ENCODE measurements at places on chromosomes 5 and 9.
A peak's percentile ranks its signal among the peaks of the same experiment; 100 is the strongest.

- DNase-seq = no peak
Measured at GRCh38 chr9:100990605-100991381, 37.7 kb upstream of the PLPPR1 start.

GRCh38 chr9:20256284-20256948 lies 365.9 kb downstream of the MLLT3 start:
- DNase-seq = no peak

GRCh38 chr9:69757996-69758675 lies 1.7 kb downstream of the PTAR1 start:
- no peak for DNase-seq

DNA sequence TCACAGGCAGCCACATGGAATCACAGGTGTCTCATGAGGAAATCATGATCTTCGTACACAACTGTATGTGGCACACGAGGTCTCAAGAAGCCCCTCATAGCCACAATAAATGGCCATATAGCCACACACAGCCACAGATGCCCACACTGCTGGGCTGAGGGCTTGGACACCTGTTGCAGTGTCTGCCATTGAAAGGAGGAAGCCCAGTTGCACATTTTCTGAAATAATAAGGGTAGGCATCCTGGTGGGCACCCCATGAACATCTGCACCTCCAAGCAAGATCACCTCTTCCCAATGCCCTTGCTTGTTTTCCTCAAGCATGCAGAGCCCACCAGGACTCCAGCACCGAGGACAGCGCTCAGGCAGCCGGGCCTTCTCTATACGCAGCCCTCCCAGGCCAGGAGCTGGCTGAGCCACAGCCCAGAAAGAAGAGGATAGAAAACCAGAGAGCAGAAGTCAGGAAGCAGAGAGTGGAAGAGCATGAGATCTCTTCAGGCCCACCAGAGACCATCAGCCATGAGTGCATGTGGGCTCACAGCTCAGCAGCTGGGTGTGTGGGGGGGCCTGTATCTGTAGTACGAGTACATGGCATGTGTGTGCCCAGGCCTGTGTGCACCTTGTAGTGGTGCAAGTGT lies 1.0 kb upstream of the ACSL6 start:
- DNase-seq = peak; percentile 45

DNA sequence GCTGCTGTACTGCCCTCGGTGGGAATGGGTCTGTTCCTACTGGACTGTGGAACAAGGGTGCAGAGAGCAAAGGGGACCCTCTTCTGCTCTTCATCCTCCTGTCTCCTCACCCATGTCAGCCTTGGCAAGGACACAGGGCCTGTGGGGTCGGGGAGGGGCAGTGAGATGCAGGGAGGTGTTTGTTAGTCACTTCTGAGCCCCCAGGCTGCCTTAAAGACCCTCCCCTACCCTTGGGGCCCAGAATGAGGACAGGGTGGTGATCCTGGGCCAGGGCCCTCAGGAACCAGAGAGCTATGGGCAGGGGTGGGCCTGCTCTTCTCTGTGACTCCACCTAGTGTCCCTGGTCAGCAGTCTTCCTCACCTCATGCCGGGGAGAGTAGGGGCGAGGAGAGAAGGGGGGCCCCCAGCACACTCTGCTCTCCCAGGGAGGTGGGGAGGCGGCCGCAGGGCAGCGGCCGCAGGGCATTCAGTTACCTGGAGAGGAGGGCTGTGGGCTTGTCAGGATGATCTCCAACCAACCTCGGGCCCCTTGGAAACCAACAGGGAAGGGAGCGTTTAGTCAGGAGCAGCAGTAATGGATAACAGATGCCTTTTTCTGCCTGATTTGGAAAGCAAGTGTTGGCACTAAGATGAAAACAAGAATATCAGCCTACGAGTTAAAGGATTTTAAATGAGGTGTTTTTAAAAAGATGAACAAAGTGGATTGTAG lies 62.0 kb upstream of the GARNL3 start:
- DNase-seq = no peak

GRCh38 chr5:140881889-140882590 lies at the start of gene PCDHA13:
Gene PCDHA13 (plus strand): TSS chr5:140882124. CDS start chr5:140882269, 145 bp downstream.
- no peak for DNase-seq

DNA sequence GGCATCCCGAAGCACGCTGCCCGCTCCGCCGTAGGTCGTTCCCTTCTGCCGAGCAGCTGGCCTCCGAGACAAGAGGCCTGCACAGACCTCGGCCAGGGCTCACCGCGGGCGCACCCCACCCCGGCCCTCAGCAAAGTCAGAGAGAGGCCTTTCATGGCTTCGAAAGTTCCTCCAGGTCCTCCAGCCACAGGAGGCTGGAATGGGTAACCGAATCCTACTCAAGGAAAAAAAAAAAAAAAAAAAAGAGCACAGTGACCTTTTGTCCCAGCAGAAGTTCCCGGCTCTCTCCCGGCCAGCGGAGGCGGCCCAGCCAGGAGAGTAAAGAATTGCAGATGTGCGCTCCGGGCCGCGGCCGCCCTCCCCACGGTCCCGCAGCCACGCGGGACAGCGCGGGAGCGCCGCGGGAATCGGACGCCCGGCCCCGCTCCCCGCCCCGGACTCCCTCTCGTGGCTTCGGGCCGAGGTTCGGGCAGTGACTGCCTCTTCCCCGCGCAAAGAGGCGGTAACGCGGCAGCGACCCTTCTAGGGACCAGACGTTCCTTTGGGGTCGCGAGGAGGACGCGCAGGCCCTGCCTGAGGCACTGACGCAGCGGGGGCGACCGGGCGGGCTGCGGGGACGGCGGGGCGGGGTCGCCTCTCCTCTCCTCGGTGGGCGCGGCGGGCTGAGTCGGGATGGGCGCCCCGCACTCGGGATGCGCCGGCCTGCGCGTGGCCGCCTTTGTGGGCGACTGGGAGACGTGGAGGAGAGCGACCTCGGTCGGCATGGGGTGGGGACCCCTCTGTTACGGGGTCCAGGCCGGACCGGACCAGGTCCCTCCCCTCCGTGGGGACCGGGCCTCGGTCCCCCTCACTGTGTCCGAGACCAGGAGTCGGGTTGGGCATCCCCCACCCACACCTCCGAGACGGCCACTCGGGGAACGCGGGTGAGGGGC lies 754 bp downstream of the GFPT2 start:
- DNase-seq = peak; percentile 25

DNA sequence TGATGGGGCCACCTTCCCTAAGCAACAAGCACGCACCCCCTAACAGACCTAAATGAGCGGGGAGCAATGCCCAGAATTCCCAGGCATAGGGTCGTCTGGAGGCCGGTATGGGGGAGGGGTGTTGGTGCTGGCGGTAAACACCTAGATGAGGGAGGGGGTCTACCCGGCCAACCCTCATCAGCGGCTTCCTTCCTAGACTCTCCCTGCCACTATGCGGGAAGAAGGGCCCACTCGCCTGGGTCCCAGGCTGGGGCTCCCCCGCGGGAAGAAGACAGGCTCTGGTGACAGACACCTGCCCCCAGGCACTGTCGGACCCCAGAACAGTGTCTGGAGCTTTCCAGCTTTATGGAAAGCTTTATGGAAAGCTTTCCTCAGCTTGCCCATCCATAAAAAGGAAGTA lies 519.0 kb upstream of the SEMA6A start:
- DNase-seq = no peak

DNA sequence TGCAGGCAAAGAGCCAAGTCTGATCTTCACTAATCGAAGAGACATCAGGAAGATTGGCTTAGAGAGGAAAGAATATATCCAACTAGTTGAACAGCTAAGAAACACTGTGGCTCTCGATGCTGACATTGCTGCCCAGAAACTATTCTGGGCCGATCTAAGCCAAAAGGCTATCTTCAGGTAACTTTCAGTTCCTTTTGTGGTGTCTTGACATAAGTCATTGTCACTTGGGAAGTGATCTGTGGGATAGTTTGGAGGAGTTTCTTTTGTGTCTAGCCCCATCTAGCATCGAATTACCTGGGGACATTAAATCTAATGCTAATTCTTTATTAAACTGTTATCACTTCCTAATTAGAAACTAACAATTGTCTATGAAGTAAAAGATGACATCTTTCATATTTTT lies 24.0 kb downstream of the VLDLR start:
- no peak for DNase-seq

- no peak for DNase-seq
Measured at GRCh38 chr5:170388818-170389549, at the start of gene KCNMB1. Gene KCNMB1 (minus strand): TSS chr5:170389367. CDS start chr5:170385447, 3,920 bp downstream.

GRCh38 chr5:154200221-154200620 lies 9.7 kb downstream of the GALNT10 start:
- DNase-seq = no peak

- peak; percentile 79 for DNase-seq
Measured at GRCh38 chr9:134403682-134404301, 77.5 kb downstream of the RXRA start.

GRCh38 chr5:87300176-87300575 lies 32.5 kb downstream of the RASA1 start:
- DNase-seq = no peak

DNA sequence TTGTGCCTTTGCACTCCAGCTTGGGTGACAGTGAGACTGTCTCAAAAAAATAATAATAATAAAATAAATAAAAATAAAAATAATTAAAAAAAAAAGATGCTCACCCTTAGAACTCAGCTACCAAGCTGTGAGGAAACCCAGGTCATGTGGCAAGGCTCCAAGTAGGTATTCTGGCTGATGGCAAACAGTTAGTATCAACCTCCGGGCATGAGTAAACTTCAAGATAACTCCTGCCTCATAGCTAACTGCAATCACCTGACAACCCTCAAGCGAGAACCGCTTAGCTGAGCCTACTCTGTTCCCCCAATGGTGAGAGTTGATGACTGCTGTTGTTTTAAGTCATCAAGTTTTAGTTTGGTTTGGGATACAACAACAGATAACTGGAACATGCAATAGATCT lies 6.1 kb upstream of the SLC44A1 start:
- peak; percentile 60 for DNase-seq

GRCh38 chr9:37641331-37641730 lies 9.4 kb upstream of the FRMPD1 start:
- DNase-seq = no peak

DNA sequence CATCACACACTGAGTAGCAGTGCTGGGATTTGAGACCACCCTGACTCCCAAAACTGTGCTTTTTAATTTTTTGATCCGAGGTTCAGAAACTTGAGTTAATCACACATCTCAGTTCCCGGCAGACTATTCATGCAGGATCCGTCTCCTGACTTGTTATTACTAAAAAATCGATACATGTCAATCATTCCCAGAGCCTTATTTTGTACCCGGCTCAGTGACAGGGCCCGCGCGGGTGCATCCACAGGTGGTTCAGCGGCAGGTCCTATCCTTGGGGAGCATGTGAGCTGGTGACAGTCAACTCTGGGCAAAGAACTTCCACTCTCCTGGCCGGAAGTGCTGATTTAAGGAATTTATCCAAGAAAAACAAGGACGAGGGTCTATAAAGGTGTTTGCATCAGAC lies 95.9 kb upstream of the MVB12B start:
- DNase-seq = no peak

GRCh38 chr9:73168298-73168934 lies 16.8 kb downstream of the ANXA1 start:
- DNase-seq = no peak

GRCh38 chr5:180801596-180802324 lies 846 bp downstream of the MGAT1 start:
- DNase-seq = no peak

- DNase-seq = no peak
Measured at GRCh38 chr9:105693435-105694189, 729 bp upstream of the TMEM38B start.

DNA sequence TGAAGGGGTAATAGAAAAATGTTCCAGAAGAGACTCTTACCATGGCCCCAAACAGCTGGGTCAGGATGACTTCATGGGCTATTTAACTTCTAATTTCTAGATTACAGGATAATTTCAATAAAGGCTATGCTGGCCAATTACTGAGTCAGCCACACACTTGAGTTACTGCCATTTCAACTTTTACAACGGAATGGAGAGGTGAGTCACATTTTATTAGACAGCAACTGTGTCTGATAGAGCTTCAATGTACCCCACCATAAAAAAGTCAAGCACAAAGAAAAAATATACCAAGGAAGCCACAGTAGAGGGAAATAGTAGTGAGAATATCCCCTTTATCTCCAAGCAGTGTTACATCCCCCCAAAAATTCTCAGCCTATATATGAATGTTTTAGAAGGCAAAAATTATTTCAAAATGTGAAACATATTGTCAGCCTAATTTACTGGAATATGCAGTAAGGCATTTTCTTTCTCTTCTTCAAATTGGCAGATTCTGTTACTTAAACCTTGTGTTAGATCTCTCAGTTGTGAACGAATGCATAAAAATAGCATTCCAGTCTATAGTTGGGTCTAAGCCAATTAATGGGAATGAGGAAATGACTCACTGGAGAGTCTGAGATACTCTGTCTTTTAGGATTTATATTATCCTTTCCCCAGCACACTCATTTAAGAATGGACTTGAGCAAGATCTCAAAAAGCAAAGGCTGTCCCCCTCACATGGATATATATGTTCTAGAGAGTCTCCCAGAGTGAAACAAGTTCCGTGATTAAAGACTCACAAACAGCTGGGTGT lies 47.1 kb upstream of the RAI14 start:
- DNase-seq = no peak

DNA sequence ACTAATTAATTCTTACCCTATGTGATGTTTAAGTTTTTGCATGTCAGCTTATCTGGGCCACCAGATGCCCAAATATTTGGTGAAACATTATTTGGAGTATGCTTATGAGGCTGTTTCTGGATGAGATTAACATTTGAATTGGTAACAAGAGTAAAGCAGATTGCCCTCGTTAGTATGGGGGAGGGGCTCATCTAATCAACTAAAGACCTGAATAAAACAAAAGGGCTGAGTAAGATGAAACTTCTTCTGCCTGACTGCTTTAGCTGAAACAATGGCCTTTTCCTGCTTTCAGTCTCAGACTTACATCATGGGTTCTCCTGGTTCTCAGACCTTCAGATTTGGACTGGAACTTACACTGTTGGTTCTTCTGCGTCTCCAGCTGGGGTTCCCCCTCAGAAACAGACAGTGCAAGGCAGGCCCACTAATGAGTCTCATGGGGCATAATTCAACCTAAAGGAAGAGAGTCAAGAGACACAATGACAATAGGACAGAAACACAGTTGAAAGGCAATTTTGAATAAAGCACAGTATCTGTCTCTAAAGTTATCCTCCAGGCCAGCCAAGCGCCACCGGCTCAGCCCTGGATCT lies 288.4 kb downstream of the CAAP1 start:
- no peak for DNase-seq

GRCh38 chr9:134733480-134734232 lies 92.1 kb downstream of the COL5A1 start:
- DNase-seq = no peak

GRCh38 chr5:5605170-5605764 lies 182.8 kb downstream of the ICE1 start:
- DNase-seq = no peak

GRCh38 chr5:56262279-56262678 lies 29.1 kb upstream of the ANKRD55 start:
- DNase-seq = no peak

DNA sequence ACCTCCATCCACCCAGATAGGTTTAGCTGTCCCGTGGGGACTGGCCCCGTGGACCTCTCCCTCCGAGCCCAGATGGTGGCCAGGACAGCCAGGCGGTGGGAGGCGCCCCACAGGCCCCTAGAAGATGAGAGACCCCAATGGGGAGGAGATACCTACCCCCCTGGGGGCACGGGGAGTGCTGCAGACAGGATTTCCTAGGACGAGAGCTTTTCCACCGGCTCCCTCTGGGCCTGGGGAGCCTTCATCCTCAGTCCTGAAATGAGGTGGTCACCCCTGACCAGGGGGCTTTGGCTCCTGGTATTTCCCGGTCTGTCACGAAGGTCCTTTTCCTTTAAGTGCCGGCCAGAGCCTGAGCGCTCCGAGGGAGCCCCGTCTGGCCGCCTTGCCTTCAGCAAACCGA lies 46.8 kb downstream of the MRPL36 start:
- no peak for DNase-seq
